ENCODE measurements at places on chromosomes 4 and X. TPM values are rescaled to one million over a fixed set of nuclear protein-coding genes. Genes with fewer than 3 reads are reported as not detected.

Gene BBS12
- 2.7 TPM for total RNA-seq

Gene MAGEB2
- total RNA-seq = 0.23 TPM

Gene PPP1R2C
- not detected for total RNA-seq

Gene TMPRSS11D
- total RNA-seq = not detected

Gene TRIML1
- not detected for total RNA-seq

Gene GRIA3
- total RNA-seq = 4.2 TPM

Gene SPIN2A
- 4.5 TPM for total RNA-seq

Gene TBX22
- total RNA-seq = 1.0 TPM

Gene ART3
- 0.59 TPM for total RNA-seq

Gene CT47B1
- not detected for total RNA-seq

Gene AVPR2
- total RNA-seq = not detected

Gene SMIM9
- not detected for total RNA-seq

Gene WDR1
- 306 TPM for total RNA-seq

Gene MAGEE2
- total RNA-seq = not detected

Gene PRKG2
- 3.6 TPM for total RNA-seq

Gene BTC
- total RNA-seq = 0.07 TPM

Gene RPL34
- total RNA-seq = 1,253 TPM

Gene NXF2
- total RNA-seq = not detected

Gene VEGFD
- total RNA-seq = not detected

Gene ADGRG4
- total RNA-seq = not detected

Gene TMEM255A
- 0.61 TPM for total RNA-seq

Gene PDHA1
- 246 TPM for total RNA-seq

Gene CXCL6
- total RNA-seq = 3.8 TPM

Gene STAP1
- not detected for total RNA-seq

Gene CSAG3
- total RNA-seq = 14.1 TPM

Gene USP17L26
- total RNA-seq = not detected

Gene GPRASP3
- total RNA-seq = 13.2 TPM

Gene TRIM61
- 2.8 TPM for total RNA-seq

Gene PPEF2
- total RNA-seq = 0.16 TPM

Gene GLA
- 39.4 TPM for total RNA-seq

Gene PGAM4
- not detected for total RNA-seq

Gene KLHL4
- 10.5 TPM for total RNA-seq

Gene FRMD7
- total RNA-seq = not detected

Gene FAM9C
- 0.07 TPM for total RNA-seq

Gene TSPAN6
- 50.5 TPM for total RNA-seq

Gene HSD17B13
- 0.25 TPM for total RNA-seq

Gene TXK
- 0.70 TPM for total RNA-seq

Gene MSL3
- total RNA-seq = 11.3 TPM

Gene C4orf54
- not detected for total RNA-seq

Gene NSUN7
- 28.9 TPM for total RNA-seq

Gene F8A2
- total RNA-seq = not detected

Gene SLC4A4
- total RNA-seq = 1.1 TPM

Gene PWWP3B
- total RNA-seq = 0.52 TPM

Gene TAF7L
- 0.17 TPM for total RNA-seq

Gene ZRSR2
- 8.9 TPM for total RNA-seq

Gene GLUD2
- 1.4 TPM for total RNA-seq

Gene ODAPH
- total RNA-seq = not detected

Gene SYP
- 7.0 TPM for total RNA-seq
